ENCODE measurements at places on chromosomes 11 and 22.

DNA sequence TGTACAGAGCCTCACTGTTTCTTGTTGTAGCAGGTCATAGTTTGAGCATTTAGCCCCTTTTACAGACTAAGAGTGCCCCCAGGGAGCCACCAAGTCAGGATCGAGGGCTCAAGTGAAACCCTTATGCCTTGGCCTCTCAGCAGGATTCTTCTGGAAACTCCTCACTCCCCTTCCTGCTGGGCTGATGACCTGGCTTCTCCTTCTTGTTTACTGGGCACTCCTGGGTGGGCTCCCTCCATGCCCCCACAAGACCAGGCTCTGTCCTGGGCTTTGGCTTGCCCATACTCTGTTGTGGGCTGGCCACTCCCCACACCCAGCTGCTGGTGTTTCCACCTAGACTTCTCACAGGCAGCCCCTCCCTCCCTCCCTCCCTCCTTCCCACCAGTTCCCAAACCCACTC, 69.6 kb downstream of the MED15 start:
- no peak for DNase-seq

DNA sequence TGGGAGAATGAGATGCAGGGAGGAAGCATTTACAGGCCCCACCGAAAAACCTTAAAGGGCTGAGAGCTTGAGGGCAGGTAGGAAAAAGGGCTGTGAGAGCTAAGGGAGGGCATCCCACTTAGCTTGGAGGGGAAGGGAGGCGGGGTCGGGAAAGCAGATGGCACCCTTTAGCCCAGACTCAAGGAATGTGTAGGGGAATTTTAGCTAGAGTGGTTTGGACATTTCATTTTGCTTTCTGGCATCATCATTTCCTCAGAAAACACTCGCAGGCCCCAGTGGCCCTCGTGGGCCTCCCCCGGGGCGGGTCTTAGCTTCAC, 846 bp upstream of the STIM1 start:
- no peak for DNase-seq

- no peak for DNase-seq
Measured at GRCh38 chr22:38732251-38732815, 23.5 kb downstream of the SUN2 start.

DNA sequence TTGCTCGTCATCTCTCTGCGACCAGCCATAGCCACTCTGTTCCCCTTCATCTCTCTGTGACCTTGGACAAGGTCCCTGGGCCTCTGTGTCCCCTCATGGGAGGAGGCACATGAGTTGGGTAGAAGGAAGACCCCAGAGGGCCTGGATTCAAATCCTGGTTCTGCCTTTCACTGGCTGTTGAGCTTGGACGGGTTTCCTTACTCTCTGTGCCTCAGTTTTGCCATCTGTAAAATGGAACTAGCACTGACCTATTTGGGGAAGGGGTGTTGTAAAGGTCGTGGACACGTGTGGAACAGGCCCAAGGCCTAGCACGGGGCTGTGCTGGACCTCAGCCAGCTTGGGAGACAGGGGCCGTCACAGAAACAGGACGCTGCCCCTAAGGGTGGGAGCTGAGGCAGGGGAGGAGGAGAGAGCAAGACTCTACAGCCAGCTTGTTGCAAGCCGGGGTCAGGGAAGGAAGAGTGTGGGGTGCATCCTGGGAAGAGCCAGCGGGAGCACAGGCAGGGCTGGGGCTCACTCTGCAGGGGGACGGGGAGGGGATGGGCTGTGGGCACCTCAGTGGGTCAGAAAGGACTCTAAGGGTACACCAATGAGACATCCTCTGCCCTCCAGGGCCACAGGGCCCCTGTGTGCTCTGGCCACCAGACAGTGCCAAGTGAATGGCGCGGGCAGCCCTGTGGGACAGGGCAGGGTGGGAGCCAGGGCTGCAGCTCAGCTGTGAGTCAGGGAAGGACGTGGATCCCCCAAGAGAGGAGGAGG, 59.1 kb downstream of the WNT7B start:
- no peak for DNase-seq

- DNase-seq = peak; percentile 45
Measured at GRCh38 chr22:19629720-19630419, 84.4 kb upstream of the SEPTIN5 start.
